ENCODE measurements at places on chromosomes 2 and 18. TPM values are rescaled to one million over a fixed set of nuclear protein-coding genes. Genes with fewer than 3 reads are reported as not detected.

GRCh38 chr2:61210332-61210981 lies 48.5 kb downstream of the C2orf74 start:
- DNase-seq, result no peak

DNA sequence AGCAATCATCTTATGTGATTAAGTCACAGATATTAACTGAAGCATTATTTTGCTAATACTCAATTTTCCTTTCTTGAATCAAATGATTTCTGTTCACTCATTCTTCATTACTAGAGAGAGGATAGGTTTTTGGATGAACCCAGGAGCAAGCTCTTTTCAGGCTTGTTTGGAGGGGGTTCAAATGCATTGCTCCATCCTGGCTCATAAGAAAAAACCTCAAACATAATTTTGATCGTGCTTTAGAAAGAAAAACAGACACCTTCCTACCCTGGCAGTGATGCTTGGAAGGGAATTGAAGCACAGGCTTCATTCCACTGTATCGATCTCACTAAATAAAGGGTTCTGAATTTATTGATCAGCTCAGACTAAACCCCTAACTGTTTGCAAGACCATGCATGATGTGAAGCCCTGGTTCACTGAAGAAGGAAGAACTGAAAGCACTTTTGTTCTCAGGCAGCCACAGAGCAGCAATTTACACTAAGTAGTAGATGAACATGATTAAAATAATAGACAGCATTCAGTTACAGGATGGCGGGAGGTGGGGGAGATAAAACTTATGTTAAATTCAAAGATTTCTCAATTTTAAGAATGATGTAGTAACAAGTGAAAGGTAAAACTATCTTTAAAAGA lies 53.4 kb downstream of the CDH2 start:
- no peak for DNase-seq

The LINC00305 gene
- total RNA-seq, result not detected

DNA sequence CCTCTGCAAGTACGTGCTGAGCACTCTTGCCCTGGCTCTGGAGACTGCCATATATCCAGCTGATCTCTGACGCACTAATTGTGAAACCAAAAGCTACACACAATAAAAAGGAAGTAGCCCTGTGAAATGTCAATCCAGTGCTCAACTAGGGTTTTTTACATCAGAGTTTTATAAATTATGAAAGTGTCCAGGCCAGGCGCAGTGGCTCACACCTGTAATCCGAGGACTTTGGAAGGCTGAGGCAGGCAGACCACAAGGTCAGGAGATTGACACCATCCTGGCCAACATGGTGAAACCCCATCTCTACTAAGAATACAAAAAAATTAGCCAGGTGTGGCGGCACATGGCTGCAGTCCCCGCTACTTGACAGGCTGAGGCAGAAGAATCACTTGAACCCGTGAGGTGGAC lies 24.5 kb upstream of the PEX13 start:
- no peak for DNase-seq

The CTAGE1 gene
- total RNA-seq, result not detected

The PTPN18 gene
- total RNA-seq, result 48.8 TPM

DNA sequence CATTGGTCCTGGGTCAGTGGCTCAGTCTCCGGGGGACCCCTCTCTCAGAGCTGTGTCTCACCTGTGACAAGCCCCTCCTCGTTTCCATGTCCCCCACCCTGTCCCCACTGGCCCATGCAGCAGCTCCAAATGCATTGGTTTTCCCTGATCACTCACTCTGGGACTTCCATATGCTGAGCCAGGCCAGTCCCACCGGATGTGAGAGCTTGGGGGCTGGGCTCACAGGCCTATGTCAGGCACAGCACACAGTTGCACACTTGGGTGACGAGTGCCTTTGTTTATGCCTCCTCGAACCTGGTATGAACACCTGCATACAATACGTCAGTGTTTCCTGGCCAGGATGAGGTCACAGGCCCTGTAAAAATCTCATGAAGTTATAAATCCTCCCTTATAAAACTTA lies 232.5 kb downstream of the TFCP2L1 start:
- no peak for DNase-seq

GRCh38 chr2:98507891-98508708 lies 63.4 kb downstream of the INPP4A start:
- DNase-seq, result no peak

GRCh38 chr2:240179941-240180666 lies 39.6 kb upstream of the OTOS start:
- DNase-seq, result no peak

The VWA3B gene
- 0.19 TPM for total RNA-seq

- DNase-seq, result no peak
Observed at GRCh38 chr2:30164131-30164925, 17.5 kb downstream of the YPEL5 start.

DNA sequence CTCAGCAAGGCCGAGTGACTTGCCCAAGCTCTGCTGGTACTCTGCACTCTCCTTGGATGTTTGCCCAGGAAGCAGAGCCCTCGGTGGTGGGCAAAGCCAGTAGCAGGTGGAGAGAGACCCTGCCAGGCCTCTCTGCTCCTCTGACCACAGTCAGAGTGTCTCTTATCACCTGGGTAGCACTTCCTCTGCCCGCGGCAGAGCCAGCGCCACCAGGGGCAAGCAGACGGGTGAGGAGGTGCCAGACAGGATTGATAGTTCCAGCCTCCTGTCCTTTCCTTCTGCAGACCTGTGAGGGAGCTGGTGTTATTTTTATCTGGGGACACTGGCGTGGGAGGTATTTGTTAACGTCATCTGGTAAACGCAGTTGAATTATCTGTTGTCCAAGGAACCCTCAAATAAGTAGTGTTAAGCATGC lies 152.9 kb downstream of the SMAD7 start:
- no peak for DNase-seq

- DNase-seq, result no peak
Observed at GRCh38 chr2:111155610-111156009, 34.9 kb downstream of the BCL2L11 start.

DNA sequence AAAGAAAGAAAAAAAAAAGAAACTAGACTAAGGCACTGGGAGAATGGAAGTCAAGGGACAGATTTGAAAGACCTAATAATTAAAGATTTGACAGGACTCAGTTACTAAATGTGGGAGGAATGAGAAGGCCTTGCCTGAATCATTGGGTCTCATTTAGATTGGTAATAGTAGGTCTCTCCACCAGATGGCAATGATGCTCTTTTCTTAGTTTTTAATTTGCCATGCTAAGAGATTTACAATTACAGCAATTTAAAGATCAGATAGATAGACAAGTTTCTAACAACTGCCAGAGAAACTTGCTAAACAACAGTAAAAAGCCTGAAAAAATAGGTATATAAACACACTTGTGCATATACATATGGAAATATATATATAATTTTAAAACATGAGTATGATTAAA lies 153.0 kb downstream of the TMEM247 start:
- no peak for DNase-seq

The NETO1 gene
- total RNA-seq, result 0.72 TPM

DNA sequence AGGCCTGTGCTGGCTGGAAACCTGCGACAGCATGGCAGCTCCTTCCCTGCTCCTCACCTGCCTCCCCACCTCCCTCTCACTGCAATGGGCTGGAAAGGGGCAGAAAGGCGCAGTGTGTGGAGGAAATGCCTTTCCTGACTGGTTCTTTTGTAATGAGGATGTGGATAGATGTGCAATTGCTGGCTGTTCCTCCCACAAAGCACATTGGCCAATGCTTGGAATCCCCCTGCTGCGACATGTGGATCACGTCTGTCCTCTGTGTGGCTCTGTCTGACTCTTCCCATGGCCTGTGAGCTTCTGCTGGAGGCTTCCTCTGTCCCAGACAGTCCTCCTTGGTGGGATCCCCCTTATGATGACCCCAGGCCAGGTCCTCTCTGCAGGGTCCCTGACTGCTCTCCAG lies 172.5 kb downstream of the NCK2 start:
- DNase-seq, result no peak

The KCNE4 gene
- not detected for total RNA-seq

GRCh38 chr18:5900262-5900661 lies 4.9 kb upstream of the TMEM200C start:
- no peak for DNase-seq

GRCh38 chr2:61443342-61444041 lies 27.4 kb downstream of the USP34 start:
- DNase-seq, result no peak

The TNFAIP6 gene
- total RNA-seq, result not detected

DNA sequence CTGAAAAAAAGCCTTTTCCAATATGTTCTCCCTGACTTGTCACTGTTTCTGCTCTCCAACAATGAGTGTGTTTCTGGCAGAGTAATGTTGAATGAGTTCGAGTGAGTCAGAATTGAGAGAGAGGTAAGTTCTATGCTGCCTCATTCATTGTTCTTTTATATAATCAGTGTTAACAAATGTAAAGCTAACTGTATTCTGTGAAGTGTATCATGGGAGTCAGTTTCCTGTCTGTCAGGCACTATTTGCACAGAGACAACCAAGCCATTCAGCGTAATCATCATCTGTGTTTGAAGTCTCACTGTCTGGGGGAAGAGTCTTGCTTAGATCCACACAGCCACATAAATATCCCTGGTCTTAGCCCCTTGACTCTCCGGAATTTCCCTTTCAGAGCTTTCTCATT lies 22.0 kb upstream of the UPP2 start:
- no peak for DNase-seq

GRCh38 chr18:9738266-9738969 lies 30.3 kb downstream of the RAB31 start:
- DNase-seq, result no peak

- no peak for DNase-seq
Observed at GRCh38 chr2:27544143-27544821, 38.6 kb upstream of the ZNF512 start.

The C2orf72 gene
- total RNA-seq, result 1.4 TPM

GRCh38 chr2:40480073-40480472 lies 28.2 kb upstream of the SLC8A1 start:
- no peak for DNase-seq

DNA sequence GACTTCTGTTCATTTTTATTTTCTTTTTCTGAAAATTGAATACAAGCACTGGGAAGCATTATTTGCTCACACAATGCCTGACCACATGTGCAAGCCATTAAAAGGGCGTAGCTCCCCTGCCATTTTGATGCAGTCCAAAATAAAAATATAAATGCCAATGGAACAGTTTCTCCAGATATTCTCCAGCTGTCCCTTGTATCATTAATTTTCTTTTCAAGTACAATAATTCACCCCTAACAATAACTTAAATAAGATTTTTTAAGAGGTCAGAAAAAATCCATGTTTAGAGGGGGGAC lies 168.0 kb downstream of the TMEFF2 start:
- DNase-seq, result no peak

The C2orf92 gene
- total RNA-seq, result 18.0 TPM

- DNase-seq, result no peak
Observed at GRCh38 chr2:44055664-44056063, 59.9 kb upstream of the LRPPRC start.

The LRRTM4 gene
- not detected for total RNA-seq

- DNase-seq, result no peak
Observed at GRCh38 chr2:309954-310510, 22.1 kb upstream of the ALKAL2 start.

GRCh38 chr2:137957033-137957432 lies 7.2 kb upstream of the HNMT start:
- DNase-seq, result no peak

The NEB gene
- total RNA-seq, result 1.2 TPM

The CD28 gene
- 177 TPM for total RNA-seq

The OR6B2 gene
- total RNA-seq, result not detected

The KCNS3 gene
- total RNA-seq, result not detected

DNA sequence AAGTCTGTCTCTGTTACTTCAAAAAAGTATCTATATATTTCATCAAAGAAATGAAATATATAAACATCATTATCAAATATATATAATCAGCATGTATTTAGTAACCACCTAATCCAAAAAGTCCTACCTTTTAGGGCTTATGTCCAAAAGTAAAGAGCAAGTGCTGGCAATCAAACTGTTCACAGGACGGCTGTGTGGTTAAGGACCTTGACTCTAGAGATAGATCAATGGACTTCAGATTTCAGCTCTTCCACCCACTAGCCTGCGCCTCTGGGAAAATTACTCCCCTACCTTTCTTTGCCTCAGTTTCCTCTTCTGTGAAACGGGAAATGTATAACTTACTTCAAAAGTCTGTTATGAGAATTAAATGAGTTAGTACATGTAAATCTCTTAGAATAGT lies 29.4 kb downstream of the SATB2 start:
- no peak for DNase-seq
